ENCODE measurements at places on chromosomes 4 and X.

DNA sequence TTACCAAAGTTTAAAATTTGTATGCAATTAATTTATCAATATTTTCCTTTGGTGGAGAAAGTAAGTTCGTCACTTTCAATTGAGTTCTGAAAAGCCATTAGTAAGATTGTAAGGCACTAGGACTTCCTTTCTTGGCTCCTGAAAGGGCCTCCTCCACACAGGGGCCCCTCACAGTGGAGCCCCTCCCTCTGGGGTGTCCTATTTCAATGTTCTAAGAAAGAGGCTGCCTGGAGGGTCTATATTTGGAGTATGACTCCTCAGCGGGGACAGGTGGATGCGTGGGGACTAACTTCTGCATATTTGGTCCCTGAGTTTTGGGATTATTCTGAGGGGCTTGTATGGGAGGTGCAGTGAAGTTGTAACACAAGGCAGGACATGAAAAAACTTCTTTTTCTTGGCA is 1.6 kb upstream of the ARMCX4 start:
- DNase-seq, result no peak

DNA sequence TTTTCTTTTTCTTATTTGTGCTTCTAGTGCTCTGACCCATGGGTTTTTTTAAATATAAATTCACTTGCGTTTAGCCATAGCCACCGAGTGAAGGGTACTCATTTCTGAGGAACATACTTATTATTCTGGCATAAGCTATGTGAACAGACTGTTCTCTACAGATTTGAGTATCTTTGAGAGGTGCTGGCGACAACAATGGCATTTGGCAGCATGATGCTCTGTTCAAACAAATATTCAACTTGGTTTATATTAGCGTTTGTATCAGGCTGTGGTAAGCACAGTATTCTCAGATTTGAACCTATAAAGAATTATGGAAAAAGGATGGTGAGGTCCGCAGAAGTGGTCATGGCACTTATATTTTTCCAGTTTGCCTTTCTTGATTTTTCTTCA is 108.7 kb upstream of the LIMCH1 start:
- DNase-seq, result no peak

GRCh38 chr4:168648929-168649328 is 152.1 kb downstream of the PALLD start:
- DNase-seq, result no peak

- no peak for DNase-seq
Observed at GRCh38 chr4:133464311-133464710, 315.2 kb downstream of the PCDH10 start.

- DNase-seq, result no peak
Observed at GRCh38 chrX:8731559-8732395, at the start of gene ANOS1. ANOS1 (minus strand) TSS chrX:8732137; CDS start chrX:8732036, 101 bp downstream.

DNA sequence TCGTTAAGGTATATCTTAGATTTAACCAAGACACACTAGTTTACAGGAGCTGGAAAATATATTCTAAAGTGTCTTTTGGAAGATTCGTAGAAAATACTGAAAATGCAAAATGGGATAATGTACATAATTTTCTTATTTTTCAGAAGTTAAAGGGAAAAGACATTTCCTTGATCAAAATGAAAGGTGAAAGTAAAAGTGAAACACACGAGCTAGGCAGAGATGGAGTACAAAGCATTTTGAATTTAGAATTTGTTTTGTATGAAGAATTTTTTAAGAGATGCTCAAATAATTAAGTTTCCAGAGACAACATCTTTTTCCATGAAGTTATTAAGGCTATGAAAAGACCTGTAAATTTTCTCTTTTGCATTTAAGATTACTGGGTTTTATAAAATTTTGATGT is 2192.6 kb upstream of the AGA start:
- no peak for DNase-seq

GRCh38 chr4:158540125-158540907 is 18.6 kb downstream of the RXFP1 start:
- DNase-seq, result no peak

DNA sequence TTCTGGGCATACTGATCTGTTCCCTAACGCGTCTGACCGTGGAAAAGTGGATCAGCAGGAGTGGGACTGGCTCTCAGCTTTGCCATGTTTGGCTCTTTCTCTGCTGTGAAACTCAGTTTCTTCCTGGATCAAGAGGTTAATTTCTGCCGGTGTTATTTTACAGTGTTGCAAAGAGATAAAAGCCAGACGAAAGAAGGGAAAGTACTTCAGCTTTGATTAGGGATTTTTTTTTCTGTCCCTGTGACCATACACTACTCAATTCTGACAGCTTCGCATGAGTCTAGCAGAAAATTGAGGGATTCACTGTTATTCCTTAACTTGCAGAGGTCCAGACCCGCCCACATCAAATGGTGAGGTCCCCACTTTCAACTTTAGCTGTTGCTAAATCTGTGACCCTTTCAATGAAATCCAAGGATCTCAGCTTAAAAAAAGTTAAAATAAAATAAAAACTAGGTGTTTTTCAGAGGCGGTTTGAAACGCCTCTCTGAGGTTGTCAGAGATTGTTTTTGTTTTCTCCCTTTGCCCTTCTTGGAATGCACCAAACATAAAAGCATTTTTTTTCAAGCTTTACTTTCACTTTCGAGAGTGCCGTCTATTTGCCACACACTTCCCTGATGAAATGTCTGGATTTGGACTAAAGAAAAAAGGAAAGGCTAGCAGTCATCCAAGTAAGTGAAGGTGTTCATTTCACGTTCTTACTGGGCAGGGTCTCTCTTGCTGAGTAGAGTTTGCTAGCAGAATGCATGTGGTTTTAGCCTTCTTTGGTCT is at the start of gene TLR3:
Gene TLR3, plus strand, starts transcription at position 576 of the 768 bp plus-strand sequence. CDS start 7,464 bp downstream, outside the sequence.
- no peak for DNase-seq

GRCh38 chrX:69195192-69195591 is 29.9 kb upstream of the PJA1 start:
- DNase-seq, result no peak

- DNase-seq, result no peak
Observed at GRCh38 chr4:8723222-8723980, 130.8 kb downstream of the CPZ start.

GRCh38 chr4:168919706-168920324 is 90.2 kb downstream of the CBR4 start:
- DNase-seq, result no peak

GRCh38 chrX:45435481-45435880 is 234.8 kb upstream of the DIPK2B start:
- no peak for DNase-seq

DNA sequence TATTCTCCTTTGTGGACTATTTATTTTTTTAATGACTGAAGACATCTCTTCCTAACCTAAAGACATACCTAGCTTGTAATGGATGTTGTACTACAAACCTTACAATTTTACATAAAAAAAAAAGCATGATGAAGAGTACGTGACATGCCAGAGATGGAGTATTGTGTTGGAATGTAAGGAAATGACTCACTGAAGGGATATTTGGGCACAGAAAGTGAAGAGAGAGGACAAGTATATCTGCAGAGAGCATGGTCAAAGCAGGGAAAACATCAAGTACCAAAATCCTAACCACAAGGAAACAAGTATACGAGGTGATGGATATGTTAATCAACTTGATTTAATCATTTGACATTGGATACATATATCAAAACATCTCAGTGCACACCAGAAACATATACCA is 1051.4 kb upstream of the PRKX start:
- DNase-seq, result no peak

GRCh38 chrX:10010686-10011085 is 43.5 kb downstream of the CLDN34 start:
- DNase-seq, result no peak

- DNase-seq, result no peak
Observed at GRCh38 chr4:176789955-176790354, 2.8 kb downstream of the VEGFC start.

- DNase-seq, result no peak
Observed at GRCh38 chrX:15956681-15957080, 102.1 kb upstream of the AP1S2 start.

DNA sequence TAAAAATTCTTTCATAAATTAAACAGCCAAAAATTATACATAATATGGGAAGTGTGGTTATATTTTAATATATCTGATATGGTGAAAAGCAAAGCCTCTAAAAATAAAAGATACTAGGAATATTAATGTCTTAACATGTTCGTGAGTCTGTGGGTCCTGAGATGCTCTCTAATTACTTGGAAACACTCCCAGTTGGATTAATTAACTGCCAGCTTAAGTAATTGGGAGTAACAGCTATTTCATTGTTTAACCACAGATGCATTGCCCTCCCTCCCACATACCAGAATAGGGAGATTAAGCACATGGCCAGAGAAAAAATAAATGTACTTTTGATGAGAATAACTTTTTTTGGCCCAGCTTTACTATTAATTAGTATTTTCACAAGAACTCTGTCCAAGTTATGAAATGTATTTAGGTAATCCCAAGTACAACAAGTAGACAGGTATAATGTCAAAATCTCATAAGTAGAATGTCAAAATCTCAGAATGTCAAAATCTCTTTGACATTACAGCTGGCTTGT is 79.7 kb downstream of the BTC start:
- DNase-seq, result no peak

- DNase-seq, result no peak
Observed at GRCh38 chrX:154834562-154834961, at the start of gene SMIM9. SMIM9 (minus strand) TSS chrX:154834662; CDS start chrX:154830856, 3,806 bp downstream.

- DNase-seq, result no peak
Observed at GRCh38 chrX:133868682-133869081, 116.7 kb downstream of the GPC3 start.

- DNase-seq, result no peak
Observed at GRCh38 chrX:155995321-155995875, 2.1 kb upstream of the IL9R start.

DNA sequence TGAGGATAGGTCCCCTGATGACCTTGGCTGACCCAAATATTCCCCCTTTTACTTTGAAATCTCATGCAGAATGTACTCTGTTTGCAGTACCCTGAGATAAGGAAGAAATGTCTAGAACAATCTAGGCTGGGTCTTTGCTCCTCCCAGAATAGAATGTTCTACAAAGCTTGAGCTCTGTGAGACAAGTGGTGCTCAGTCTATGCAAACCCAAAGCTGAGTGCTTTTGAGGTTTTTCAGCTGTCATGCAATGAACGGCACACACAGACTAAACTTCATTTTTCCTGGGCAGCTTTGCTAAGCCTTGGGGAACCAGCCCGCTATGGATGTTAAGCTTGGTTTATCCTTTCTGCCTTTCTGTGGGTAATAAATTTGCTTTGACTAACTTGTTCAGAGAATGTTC is 513.6 kb downstream of the FAT4 start:
- no peak for DNase-seq

DNA sequence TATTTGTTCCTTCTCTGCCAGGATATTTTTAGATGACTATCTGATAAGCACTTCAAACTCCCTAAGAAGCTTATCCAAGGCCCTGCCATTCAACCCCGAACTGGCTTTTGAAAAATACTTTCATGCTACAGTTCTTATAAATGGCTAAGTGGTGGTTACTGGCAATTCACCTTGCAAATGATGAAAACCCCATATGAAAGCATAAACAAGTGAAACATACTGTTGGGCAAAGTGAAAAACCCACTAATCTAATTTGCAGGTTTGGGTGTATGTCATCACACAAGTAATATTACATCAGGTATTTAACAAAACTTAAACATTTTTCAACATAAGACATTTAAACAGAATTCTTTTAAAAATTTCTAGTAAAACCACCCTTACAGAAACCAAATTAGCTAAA is 31.1 kb downstream of the TAPT1 start:
- no peak for DNase-seq

DNA sequence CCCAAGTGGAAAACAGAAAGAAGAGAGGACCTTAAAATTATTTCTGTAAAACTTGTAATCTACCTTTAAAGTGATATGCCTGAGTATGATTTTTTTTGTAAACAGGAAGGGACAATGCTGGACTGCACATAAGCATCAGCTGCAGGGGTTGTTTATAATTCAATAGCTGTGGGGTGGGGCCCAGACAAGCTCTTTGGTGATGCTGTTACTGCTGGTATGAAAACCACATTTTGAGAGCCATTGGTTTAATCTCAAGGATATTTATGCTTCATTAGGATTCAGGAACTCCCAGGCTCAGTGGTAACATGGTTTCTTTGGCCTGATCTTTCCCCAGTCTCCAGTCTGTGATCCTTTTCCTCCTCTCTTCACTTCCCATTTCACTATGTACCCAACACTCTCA is 34.3 kb upstream of the GRPR start:
- DNase-seq, result no peak

- DNase-seq, result no peak
Observed at GRCh38 chrX:139052461-139052860, 340.9 kb upstream of the FGF13 start.

- DNase-seq, result no peak
Observed at GRCh38 chr4:141174457-141174856, 41.2 kb upstream of the RNF150 start.

- DNase-seq, result no peak
Observed at GRCh38 chr4:178941975-178942374, 1499.7 kb upstream of the AGA start.

Data from activated CD4-positive, alpha-beta T cell treated with anti-CD3 and anti-CD28 coated beads for 4 hours (primary cell).